ENCODE measurements at places on chromosomes 12 and 14.

DNA sequence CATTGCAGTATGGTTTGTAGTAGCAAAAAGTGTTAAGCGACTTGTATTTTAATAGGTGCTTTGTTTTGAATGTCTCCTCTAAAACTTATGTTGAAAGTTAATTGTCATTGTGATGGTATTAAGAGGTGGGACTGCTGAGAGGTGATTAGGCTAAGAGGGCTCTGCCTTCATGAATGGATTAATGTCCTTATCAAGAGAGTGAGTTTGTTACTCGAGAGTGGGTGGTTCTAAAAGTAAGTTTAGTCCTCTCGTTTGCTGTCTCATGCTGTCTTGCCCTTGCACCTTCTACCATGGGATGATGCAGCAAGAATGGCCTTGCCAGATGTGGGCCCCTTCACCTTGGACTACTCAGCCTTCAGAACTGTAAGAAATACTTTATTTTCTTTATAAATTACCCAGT is 17.4 kb downstream of the ZDHHC17 start:
- no peak for DNase-seq

GRCh38 chr12:126397071-126397581 is 1331.9 kb downstream of the AACS start:
- no peak for DNase-seq

- DNase-seq = no peak
Measured at GRCh38 chr12:58321414-58321813, 380.0 kb downstream of the ATP23 start.

DNA sequence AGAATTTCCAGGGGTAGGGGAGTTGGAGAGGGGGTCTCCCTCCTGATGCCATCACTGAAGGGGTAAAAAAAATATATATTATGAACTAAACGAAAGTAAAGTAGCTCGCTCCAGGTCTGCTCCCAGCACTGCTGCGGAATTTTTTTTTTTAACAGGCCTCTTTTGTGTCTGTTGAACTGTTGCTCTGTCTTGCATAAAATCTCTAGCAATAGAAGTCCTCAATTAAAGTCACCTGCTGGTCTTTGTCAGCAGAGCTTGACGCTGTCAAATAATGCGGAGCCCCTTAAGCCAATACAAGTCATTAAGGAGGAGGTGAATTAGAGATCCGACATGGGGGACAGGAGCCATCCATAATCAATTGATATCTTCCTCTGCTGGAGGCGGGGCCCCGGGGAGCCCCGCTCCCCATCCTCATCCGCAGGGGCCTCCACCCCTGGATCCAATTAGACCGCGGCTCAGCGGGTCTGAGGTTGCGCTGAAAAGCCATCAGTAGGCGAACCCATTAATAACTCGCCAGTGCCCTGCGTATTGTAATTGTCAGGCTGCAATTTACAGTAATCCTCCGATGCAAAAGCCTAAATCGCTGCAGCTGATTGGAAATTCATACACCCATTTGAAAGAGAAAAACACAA is 85.6 kb downstream of the DICER1 start:
- DNase-seq = no peak

GRCh38 chr14:100187247-100187833 is 27.9 kb upstream of the DEGS2 start:
- no peak for DNase-seq

GRCh38 chr12:88648625-88649024 is 68.4 kb upstream of the KITLG start:
- no peak for DNase-seq

DNA sequence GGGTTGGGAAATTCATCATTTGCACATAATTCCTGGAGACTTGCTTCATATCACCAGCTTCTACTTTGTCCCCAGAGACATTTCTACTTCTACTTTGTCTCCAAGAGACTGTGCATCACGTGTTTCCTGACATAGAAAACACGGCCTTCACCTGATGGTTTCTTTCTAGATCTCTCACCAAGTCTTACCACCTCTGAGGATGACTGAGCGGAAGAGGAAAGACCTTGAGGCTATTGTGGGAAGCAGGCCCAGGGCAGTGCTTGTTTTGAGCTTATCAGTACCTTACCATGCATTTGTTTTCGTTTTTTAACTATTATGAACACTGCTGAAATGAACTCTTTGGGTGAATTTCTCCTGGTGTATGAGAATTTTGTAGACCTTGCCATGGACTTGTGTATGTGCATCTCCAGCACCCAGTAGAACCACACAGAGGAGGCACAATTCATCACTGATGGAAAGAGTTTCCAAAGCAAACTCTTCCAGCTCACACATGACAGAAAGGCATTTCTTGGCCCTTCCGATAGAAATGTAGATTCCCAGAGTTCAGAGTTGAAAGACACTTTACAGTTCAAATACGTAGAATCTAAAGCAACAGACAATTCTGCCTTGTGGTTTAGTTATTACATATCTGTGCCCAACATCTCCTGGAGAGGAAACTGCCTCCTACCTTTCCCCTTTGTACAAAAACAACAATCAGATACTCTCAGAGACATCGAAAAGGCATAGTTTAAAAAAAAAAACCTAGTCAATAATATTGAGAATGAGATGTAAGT is 434.7 kb downstream of the FUT8 start:
- peak; percentile 25 for DNase-seq

- no peak for DNase-seq
Measured at GRCh38 chr14:70642303-70643235, 853 bp downstream of the TTC9 start.

- no peak for DNase-seq
Measured at GRCh38 chr12:20096430-20096829, 271.9 kb upstream of the PDE3A start.

- DNase-seq = no peak
Measured at GRCh38 chr12:72291175-72291574, 19.0 kb downstream of the TRHDE start.

GRCh38 chr12:131950182-131950913 is 606 bp downstream of the EP400 start:
- no peak for DNase-seq

GRCh38 chr14:53993920-53994607 is 37.4 kb upstream of the BMP4 start:
- DNase-seq = no peak

- no peak for DNase-seq
Measured at GRCh38 chr14:25094171-25094907, 44.4 kb upstream of the STXBP6 start.

- no peak for DNase-seq
Measured at GRCh38 chr14:52918486-52918885, 32.4 kb downstream of the FERMT2 start.

Measured in stimulated activated CD4-positive, alpha-beta T cell treated with anti-CD3 and anti-CD28 coated beads, TNF-alpha, amount 100 ng/mL, for 24 hours (primary cell).